ENCODE measurements at places on chromosomes 6 and 20.

DNA sequence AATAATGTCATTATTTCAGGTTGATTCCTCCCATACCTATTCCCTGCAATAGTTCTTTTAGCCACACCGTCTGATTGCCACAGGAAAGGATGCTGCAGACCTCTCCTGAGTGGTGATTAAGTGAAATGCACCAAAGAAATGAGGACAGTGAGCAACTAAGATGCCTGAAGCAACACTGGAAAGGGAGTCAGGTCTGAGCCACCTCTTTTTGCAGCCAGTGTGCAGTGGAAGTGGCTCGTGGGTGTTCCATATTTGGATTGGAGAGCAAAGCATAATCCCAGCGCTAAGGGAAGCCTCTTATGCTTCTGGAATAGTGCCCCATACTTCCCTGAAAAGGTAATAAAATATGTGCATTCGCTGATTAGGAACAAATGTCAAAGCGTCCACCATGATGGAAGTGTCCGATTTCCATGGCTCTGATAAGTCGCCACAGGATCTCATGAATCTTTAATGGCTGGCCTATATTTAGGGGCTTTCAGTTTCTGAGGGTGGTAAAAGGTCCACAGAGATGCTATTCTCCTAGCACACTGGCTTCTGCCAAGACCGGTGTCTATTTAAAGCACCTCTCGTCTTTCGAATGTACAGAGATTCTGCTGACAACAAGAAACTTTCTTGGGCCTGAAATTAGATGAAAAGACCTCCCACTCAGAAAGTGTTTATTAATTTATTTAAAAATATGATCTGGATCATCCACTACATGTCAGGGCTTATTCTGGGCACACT is 253.9 kb downstream of the SLC24A3 start:
- no peak for DNase-seq

DNA sequence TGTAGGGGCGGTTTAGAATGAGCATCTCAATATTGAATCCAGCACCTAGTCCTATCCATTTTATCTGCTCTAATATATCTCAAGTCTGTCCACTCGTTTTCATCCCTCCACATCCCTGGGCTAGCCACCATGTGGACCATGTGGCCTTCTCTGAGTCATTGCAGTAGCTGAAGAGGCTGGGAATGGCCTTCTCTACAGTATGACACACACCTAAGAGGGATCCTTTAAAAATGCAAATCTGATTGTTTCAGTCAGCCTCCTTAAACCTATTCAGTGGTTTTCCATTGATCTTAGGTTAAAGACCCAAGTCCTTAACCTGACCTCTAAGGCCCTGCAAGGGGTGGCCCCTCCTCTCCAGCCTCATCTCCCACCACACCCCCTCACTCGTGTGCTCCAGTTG is 9.4 kb downstream of the RING1 start:
- no peak for DNase-seq

- DNase-seq = no peak
These were observed 558.6 kb upstream of the MAN1A1 start for GRCh38 chr6:119908157-119908556.

DNA sequence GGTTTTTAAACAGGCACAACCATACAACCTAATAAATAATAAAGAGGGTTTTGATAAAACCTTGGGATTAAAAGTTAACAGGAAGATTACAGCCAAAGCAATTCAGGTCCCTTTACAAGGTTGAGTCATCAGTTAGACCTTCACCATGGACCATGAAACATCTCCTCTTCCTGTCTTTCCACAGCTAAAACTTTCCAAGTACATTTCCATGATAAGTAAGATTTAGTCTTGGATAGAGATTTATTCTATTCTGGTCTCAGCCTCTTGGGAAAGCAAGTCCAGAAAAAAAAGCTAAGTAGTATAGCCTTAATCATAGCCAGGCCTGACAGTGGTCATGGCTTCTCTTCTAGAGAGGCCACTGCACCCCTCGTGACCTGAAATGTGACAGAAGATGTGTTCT is 2.9 kb upstream of the PRSS35 start:
- DNase-seq = no peak

DNA sequence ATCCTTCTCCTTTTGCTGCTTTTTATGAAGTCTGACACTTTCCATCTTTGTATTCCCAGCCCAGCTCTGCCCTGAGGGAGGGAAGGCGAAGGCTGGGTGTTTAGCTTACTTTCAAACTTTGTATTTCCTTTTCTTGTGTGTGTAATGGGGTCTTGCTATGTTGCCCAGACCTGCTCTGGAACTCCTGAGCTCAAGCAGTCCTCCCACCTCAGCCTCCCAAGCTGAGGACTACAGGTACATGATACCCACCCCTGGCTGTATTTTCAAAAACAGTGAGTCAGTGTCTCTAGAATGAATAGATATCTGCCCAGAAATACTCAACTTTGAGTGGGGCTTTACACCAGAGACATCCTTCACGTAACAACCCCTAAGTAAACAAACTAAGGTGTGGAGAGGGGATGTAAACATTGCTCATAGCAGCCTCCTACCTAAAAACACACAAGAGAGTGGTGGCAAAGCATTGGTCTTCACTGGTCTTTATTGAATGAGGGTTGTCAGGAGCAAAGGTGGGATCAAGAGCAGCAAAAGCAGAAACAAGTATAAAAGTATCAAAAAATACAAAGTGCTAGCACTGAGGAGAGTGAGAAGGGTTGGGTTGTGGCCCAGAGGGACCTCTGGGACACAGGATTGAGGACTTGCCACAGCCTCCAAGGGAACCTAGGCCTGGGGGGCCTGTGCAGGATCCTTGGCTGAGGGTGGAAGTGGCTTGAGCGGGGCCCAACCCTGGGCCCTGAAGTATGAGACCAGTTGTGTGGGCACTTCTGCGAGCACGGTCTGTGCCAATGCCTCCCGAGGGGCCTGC is 10.2 kb downstream of the SPAG4 start:
- no peak for DNase-seq

- DNase-seq = no peak
These were observed 34.6 kb downstream of the RAMACL start for GRCh38 chr6:166551754-166552495.

DNA sequence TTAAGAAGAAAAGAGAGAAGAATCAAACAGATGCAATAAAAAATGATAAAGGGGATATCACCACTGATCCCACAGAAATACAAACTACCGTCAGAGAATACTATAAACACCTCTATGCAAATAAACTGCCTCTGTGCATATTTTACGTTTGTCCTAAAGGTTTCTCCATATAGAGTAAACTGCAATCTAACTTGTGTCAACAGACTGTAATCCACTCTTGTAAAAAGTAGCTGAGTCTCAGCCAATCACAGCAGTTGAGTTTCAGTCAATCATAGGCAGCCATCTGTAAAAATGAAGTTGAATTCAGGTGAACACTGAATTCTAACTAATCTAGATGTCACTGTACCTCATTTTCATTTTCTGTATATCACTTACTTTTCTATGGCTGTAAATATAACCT is 112.2 kb upstream of the SYNCRIP start:
- DNase-seq = no peak

- no peak for DNase-seq
These were observed 354.7 kb upstream of the KHDRBS2 start for GRCh38 chr6:62640749-62641148.

GRCh38 chr6:138654715-138655634 is 118.6 kb upstream of the CCDC28A start:
- no peak for DNase-seq

DNA sequence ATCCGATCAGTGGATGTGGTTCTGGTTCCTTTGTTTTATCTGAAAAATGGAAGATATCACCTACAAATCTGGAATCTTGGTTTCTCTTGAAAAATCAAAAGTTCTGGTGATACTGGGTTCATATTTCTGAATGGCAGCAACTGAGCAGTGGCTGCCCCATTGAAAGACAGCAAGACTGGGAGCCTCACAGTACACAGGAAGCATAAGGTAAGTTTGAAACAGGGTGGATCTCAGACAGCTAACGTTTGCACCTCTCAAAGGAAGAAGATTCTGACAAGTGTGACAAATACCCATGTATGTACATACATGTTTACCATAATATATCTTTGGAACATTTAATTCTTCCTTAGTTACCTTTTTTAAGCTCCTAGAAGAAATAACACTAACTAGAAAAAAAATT is at the start of gene SAMD3:
TSS of gene SAMD3 (minus strand) at position 177 of the 400 bp plus-strand sequence. CDS start 7,678 bp downstream, outside the sequence.
- DNase-seq = no peak

- DNase-seq = no peak
These were observed 4.6 kb downstream of the AGPAT4 start for GRCh38 chr6:161269310-161269709.

DNA sequence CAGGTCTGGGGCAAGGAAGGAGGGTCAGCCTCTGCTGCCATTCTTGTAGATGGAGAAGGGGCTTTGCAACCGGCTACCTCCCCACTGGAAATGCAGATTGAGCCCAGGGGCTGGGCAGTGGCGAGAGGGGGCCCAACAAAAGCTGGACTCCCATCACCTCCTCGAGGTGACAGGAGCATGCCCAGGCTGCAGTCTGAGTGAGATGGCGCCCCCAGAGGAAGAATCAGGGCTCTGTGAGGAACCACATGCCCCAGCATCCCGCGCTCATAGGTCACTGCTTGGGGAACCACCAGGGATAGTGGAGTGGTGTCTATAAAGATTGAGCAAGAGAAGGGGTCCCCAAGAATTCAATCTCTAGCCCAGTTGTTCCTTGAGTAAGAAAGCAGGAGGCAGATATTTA is 31.6 kb upstream of the NEDD9 start:
- DNase-seq = no peak

DNA sequence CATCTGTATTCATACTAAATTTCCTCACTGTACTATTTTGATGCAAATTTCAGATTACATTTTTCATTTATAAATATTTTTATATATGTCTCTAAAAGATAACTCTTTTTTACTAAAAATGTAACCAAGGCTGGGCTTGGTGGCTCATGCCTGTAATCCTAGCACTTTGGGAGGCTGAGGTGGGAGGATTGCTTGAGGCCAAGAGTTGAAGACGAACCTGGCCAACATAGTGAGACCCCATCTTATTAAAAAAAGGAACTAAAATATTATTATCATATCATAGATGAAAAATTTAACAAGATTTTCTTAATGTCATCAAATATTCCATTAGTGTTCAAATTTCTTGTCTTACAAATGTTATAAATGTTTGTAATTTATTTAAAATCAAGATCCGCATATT is 6.6 kb upstream of the DNPH1 start:
- no peak for DNase-seq

- DNase-seq = no peak
These were observed 147.5 kb upstream of the TCF21 start for GRCh38 chr6:133741375-133741861.

GRCh38 chr6:143336446-143337152 is 113.9 kb downstream of the ADAT2 start:
- no peak for DNase-seq

DNA sequence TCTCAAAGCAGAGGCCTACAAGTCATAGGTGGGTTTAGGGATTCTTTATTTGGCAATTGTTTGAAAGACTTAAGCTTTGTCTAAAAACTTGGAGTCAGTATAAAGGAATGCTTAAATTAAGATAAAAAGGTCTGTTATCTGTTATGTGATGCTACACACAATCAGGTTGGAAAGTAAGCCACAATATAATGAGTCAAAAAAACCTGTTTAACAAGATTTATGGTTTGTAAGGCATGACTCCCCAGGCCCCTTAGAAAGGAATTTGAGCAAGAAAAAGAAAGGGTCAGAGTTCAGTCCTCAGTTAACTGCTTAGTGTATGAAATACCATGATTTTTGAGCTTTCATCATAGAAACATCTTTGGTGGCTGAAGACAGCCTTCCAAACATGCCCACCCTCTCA is 66.8 kb upstream of the HMGN3 start:
- no peak for DNase-seq

DNA sequence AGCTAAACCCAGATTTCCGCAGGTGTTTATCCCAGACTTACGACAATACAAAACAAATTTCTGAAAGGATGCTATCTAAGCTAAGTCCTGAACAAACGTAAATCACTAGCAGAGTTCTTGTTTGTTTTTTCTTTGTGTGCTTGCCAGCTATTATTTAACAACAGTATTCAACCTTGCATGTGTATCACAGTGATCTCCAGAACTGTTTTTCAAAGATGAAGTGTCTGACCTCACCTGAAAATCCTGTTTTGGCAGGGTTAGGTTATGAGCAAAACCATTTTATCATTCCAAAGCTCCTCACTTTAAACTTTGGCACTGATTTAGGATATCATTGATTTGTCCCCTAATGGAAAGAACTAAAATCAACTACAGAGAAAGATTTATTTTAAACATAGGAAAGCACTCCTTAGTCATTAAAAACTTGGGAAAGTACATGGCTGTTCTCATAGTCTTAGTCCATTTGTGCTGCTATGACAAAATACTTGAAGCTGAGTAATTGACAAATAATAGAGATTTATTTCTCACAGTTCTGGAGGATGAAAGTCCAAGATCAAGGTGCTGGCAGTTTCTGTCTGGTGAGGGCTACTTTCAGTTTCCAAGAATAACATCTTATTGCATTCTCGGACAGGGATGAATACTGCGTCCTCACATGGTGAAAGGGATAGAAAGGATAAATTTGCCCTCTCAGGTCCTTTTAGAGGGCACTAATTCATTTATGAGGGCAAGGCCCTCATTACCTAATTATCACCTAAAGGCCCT is 20.8 kb upstream of the BMP5 start:
- no peak for DNase-seq

GRCh38 chr6:168180548-168181011 is 101.6 kb upstream of the FRMD1 start:
- DNase-seq = no peak

- DNase-seq = no peak
These were observed 42.3 kb upstream of the PTPN1 start for GRCh38 chr20:50467718-50468356.

- no peak for DNase-seq
These were observed 3.5 kb downstream of the PAX1 start for GRCh38 chr20:21708738-21709534.

DNA sequence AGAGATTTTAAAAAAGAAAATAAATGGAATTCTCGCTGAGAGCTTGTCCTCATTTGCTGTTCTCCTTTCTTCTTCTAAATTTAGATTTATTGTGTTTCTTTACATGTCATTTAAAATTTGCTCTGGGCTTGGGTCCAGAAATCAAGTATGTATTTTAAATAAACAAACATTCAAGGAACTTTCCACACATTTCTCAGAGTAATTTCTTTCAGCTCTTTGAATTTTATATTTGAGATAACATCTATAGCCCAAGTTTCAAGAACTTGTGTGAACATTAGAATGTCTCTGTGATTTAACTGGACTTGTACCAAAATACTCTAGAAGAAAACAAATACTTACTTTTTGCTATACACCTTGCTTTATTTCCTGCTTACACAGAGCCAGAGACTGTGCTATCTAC is 192.3 kb downstream of the TMEM200A start:
- DNase-seq = no peak

GRCh38 chr6:121365536-121366521 is 31.5 kb upstream of the TBC1D32 start:
- DNase-seq = no peak

GRCh38 chr20:35312318-35312717 is 20.1 kb upstream of the FAM83C start:
- DNase-seq = no peak

- DNase-seq = no peak
These were observed 39.6 kb downstream of the JAG1 start for GRCh38 chr20:10634211-10634610.

- no peak for DNase-seq
These were observed 35.9 kb downstream of the CDYL start for GRCh38 chr6:4812068-4812467.
